Stimulated activated CD4-positive, alpha-beta T cell treated with anti-CD3 and anti-CD28 coated beads, Interleukin-15, amount 100 ng/mL, for 1 hour (primary cell): ENCODE measurements at places on chromosomes 5 and 9.

DNA sequence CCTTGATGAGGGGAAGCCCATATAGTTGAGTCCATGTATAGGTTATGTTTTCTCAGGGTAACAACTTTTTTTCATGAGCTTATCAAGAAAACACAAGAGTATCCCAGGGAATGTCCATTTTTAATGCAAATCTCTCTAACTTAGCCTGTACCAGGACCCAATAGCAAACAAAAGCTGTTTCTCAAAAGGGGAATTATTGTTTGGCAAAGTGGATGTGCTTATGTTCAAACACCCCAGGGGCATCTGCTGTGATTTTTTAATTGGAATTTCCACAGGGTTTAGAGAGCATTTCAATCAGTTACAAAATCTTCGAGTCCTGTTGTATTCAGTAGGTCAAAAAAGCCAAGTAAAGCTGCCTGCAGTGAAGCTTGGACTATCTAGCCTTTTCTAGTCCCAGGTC lies 33.4 kb upstream of the CSNK1G3 start:
- DNase-seq: no peak

GRCh38 chr9:100465274-100465673 lies 7.7 kb upstream of the TMEFF1 start:
- no peak for DNase-seq

DNA sequence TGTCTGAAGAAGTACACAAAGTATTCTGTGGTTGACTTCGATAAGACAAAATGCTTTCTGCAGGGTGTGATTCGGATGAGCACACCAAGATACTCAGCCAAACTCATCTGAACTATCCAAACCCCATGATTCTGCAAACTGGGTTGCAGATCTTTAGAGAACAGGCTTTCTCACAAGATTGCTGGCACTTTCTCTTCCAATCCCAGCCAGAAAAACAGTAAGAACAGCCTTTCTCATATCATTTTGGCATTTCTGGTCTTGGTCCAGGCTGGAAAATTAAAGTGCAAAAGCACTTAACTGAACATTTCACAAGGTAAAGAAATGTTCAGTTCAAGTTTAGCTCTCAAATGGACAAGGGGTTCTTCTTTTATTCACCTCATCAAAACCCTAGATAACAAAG lies 269.1 kb downstream of the NR2F1-AS1 start:
- no peak for DNase-seq

DNA sequence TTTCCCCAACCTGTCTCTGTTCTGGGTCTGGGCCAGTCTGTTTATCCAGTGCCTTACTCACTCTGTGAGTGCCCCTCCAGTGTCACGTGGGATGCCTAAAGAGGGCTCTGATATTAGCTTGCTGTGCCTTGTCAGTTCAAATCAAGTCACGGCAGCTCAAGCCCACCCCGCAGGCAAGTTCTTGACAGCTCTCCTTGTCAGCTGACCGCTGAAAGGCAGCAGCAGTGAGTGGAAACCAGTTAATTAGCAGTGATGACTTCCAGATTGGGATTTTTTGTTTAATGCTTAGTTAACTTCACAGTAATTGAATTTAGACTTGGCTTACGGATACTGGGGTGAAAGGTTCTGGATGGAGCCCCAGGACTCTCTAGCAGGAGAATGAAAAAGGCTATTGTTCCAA lies 210.1 kb downstream of the PSAT1 start:
- no peak for DNase-seq

DNA sequence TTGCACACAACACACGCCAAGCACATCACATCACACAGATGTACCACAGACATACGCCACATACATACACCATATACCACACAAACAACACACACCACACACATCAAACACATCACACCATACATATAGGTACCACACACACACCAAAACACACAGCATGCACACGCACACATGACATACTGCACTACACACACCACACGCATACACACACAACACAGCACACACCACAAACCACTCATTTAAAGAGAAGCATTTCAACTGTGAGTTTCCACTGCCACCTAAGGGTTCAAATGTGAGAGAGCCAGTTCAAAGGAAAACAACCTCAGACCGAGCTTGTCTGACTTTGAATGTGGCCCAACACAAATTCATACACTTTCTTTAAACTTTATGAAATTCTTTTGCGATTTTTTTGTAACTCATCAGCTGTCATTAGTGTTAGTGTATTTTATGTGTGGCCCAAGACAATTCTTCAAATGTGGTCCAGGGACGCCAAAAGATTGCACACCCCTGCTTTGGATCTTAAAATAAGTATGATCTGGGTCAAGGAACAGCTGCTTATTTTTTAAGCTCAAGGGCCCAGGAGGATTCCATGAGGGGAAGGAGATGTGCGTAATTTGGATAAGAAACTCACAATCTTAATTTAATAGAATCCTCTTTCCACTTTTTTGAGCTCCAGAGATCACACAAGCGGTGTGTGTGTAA lies 494.6 kb downstream of the GADD45G start:
- DNase-seq: no peak

- no peak for DNase-seq
Observed at GRCh38 chr5:2378108-2378507, 373.4 kb downstream of the IRX2 start.

- no peak for DNase-seq
Observed at GRCh38 chr5:31811210-31811609, 172.3 kb downstream of the PDZD2 start.

GRCh38 chr5:7018198-7018597 lies 305.0 kb downstream of the TENT4A start:
- DNase-seq: no peak

GRCh38 chr9:127628758-127629467 lies 16.8 kb downstream of the STXBP1 start:
- no peak for DNase-seq

GRCh38 chr5:639253-639530 lies 27.1 kb downstream of the CEP72 start:
- DNase-seq: no peak

- DNase-seq: no peak
Observed at GRCh38 chr5:114148253-114148652, 213.6 kb upstream of the KCNN2 start.

GRCh38 chr9:77988630-77989029 lies 43.0 kb downstream of the GNAQ start:
- no peak for DNase-seq

DNA sequence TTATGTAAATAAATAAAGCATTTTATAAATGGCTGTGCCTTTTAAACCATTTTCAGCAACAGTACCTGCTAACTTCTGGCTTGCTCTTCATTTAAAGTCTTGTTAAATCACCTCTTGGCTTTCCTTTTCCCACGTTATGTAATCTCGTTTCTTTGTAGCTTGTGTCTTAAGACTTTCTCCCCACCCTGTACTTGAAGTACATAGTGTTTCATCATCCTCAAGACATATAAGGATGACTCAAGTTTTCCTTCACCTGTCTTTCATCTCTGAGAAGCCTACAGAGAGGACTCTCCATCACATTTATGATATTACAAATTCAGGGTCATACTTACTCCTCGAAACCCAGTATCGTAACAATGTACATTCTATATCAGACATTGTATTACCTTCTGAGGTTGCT lies 33.9 kb downstream of the PRELID2 start:
- no peak for DNase-seq

DNA sequence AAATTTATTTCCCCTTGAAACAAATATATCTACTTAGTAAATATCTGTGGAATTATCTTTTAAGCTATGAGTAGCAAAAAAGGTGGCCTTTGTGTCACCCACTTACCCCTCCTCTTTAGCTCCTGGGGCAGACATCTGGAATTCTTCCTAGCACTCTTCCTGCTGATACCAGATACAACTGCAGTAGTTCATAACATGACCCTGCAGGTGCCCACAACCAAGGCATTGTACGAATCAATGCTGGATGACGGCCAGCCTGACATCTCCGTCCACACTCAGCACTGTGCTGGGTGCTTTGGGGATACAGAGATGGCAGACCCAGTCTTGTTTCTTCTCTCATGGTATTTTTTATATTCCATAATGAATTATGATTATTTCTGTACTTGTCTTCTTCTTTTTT lies 152.3 kb downstream of the GOLPH3 start:
- no peak for DNase-seq

DNA sequence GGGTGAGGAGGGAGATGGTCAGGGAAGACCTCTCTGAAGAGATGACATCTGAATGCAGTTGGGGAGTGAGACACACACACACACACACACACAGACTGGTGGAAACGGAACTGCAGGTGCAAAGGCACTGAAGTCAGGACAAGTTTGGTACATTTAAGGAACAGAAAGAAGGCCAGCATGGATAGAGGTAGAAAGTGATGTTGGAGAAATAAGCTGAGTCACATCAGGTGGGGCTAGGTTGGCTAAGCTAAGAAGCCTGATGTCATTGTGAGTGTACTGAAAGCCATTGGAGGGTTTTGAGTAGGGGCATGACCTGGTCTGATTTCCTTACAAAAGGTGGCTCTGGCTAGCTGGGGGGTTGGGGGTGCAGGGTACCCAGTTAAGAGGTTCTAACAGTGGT lies 3.1 kb downstream of the BSPRY start:
- no peak for DNase-seq
